Stimulated activated CD8-positive, alpha-beta memory T cell treated with anti-CD3 and anti-CD28 coated beads, Interleukin-4, amount 100 ng/mL, for 1 hour (primary cell): ENCODE measurements at places on chromosomes 12 and 14.

DNA sequence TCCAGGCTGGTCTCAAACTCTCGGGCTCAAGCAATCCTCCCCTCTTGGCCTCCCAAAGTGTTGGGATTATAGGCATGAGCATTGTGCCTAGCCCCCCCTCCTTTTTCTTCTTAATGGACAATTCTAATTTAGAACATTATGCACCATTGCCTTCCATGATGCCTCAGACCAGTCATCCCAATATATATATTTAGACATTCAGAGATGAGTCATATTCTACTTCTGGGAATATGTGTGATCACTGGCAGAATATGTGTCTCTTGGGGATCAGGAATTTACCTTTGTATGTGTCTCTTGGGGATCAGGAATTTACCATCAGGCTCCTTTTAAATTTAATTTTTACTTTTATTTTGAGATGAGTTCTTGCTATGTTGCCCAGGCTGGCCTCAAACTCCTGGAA, 7.5 kb upstream of the CCDC177 start:
- no peak for DNase-seq

DNA sequence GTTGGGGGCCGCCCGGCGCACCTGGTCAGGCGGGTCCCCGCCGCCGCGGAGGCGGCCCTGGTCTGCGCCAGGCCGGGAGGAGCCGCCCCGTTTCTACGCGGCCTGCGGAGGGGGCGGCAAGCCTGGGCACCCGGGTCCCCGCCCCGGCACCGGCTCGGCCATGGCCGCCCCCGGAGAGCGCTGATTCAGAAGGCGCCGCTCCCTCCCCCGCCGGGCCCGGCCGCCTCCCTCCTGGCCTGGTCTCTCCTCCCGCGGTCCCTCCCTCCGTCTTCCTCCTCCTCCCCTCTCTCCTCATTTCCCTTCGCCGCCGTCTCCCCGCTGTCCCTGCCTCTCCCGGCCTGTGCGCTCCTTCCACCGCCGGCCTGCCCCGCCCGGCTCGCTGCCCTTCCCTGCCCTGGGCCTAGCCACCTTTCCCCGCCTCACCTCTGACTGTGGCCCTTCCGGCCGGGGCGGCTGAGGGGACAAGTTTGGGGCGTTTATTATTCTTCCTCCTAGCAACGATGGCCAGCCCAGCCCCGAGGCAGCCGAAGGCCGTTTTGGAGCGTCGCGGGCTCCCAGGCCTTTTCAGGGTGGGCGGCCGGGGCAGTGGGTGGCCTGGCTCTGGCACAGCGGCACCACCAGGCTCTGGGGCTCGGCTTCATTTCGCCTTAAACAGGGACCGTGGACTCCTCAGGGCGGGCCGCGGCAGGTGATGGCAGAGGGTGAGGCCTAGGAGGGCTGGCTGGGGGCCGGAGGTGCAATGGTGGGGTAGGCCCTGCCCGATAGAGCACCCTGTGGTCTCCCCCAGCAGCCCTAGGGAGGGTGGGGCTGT, 768 bp downstream of the CEP170B start:
- no peak for DNase-seq

- no peak for DNase-seq
These were observed 188.2 kb downstream of the PLCZ1 start for GRCh38 chr12:18549598-18549997.

DNA sequence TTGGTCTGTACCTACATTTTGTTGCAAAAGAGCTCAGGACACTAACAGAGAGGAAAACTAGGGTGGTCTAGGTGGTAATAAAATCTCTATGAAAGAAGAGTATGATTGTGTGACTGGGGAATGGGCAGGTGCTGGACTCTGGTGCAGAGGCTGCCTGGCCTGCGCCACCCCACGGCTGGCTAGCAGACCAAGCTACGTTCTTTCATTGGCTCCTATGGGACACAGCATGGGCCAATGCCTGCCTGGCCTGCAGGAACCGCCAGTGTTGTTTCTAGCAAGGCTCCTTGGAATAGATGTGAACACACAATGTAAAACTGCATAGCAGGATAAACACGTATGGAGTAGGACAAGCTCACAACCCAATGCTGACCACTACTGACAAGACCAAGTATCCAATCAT, 51.7 kb upstream of the CORO1C start:
- DNase-seq, result no peak

DNA sequence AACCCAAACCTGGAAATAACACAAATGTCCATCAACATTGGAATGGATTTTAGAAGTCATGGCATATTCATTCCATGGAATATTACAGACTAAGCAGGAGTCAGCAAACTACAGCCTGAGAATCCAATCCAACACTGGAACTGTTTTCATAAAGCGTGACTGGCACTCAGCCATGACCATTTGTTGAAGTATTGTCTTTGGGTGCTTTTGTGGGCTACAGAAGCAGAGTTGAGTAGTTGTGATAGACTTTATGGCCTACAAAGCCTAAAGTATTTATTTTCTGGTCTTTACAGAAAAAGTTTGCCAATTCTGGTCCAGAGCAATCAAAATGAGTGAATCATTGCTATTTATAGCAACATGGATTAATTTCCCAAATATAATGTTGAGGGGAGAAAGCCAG, 34.5 kb upstream of the FRS2 start:
- DNase-seq, result no peak

- no peak for DNase-seq
These were observed 74.9 kb downstream of the PPP2R5E start for GRCh38 chr14:63468294-63468693.

GRCh38 chr12:121579190-121579791, 1.5 kb downstream of the KDM2B start:
- no peak for DNase-seq

GRCh38 chr12:124779161-124780141, 84.2 kb downstream of the SCARB1 start:
- DNase-seq, result no peak

GRCh38 chr14:101961011-101961721, 3.2 kb upstream of the DYNC1H1 start:
- peak; percentile 59 for DNase-seq

DNA sequence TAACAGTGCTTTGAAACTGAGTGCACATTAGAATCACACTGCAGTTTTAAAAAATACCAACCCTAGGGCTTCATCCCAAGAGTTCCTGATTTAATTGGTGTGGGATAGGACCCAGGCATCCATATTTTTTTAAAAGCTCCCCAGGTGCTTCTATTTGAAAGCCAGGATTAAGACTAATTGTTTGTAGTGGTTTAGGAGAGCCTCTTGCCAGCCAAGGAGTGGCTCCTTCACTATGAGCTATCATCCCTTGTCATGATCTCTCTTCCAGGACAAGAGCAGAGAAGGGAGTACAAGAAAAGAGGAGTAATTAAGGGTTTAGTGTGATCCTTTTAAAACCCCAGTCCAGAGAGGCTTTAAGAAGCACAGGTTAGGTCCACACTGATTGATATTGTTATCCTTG, 178.0 kb downstream of the CAND1 start:
- DNase-seq, result no peak

GRCh38 chr12:43255522-43256111, 296.4 kb downstream of the ADAMTS20 start:
- DNase-seq, result no peak

- DNase-seq, result no peak
These were observed 27.9 kb upstream of the CCDC60 start for GRCh38 chr12:119306593-119306992.

GRCh38 chr14:79670811-79671210, 540.5 kb downstream of the DIO2 start:
- no peak for DNase-seq

GRCh38 chr14:80988735-80989429, 33.5 kb downstream of the TSHR start:
- DNase-seq, result no peak

GRCh38 chr12:124545508-124546418, 21.6 kb downstream of the NCOR2 start:
- DNase-seq, result no peak

DNA sequence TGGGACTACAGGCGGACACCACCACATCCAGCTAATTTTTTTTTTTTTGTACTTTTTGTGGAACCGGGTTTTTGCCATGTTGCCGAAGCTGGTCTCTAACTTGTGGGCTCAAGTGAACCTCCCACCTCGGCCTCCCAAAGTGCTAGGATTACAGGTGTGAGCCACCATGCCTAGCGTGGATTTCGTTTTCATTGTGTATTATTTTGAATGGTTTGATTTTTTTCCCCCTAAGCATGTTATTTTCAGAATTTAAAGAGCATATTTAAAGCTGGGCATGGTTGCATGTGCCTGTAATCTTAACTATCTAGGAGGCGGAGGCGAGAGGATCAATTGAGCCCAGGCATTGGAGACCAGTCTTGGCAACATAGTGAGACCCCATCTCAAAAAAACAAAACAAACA, 13.1 kb downstream of the TMEM63C start:
- no peak for DNase-seq

- DNase-seq, result no peak
These were observed 121.7 kb upstream of the NAP1L1 start for GRCh38 chr12:76206039-76206676.

GRCh38 chr12:122862872-122863701, 27.8 kb downstream of the HIP1R start:
- DNase-seq, result no peak

DNA sequence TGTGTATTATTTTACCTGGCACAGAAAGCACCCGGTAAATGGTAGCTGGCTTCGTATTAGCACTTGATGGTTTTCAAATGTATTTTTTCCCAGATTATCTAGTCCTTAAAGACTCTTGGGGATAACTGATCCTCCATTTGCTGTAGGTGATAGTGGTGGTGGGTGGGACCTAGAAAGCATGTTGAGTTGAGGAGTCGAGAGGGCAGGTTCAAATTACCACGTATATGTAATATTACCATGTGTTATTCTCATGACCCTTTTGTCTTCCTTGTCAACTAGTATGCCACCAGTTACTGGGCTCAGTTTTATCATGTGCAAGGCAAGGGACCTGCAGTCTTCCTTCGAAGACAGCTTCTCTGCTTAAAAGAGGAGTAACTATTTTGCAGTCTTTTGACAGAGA, 1.8 kb downstream of the GLRX5 start:
- DNase-seq, result no peak

GRCh38 chr12:113329791-113330417, 5.0 kb downstream of the SLC8B1 start:
- DNase-seq, result no peak

- no peak for DNase-seq
These were observed 25.5 kb upstream of the PRICKLE1 start for GRCh38 chr12:42615006-42615405.

GRCh38 chr12:107594995-107595394, 90.6 kb upstream of the PWP1 start:
- DNase-seq, result no peak
